ENCODE measurements at places on chromosomes 7 and 10. TPM values are rescaled to one million over a fixed set of nuclear protein-coding genes. Genes with fewer than 3 reads are reported as not detected.

DNA sequence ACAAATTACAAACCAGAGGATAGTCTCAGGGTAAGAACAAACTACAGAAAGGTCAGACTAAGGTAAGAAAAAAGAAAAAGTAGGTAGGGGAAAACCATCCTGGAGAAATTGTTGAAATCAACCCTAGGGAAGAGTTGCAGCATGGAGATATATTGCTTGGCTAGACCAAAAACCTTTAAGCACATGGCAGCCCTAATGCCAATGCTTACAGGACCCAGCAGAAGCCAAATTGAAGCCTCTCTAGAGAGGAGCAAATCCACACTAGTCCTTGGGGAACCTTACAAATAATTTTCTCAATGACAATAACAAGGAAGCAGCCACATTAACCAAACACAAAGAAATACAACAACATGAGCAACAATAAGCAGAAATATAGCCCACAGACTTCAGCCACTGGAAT is 81.9 kb downstream of the CNOT4 start:
- no peak for DNase-seq

Gene HUS1
- total RNA-seq, result 36.0 TPM

DNA sequence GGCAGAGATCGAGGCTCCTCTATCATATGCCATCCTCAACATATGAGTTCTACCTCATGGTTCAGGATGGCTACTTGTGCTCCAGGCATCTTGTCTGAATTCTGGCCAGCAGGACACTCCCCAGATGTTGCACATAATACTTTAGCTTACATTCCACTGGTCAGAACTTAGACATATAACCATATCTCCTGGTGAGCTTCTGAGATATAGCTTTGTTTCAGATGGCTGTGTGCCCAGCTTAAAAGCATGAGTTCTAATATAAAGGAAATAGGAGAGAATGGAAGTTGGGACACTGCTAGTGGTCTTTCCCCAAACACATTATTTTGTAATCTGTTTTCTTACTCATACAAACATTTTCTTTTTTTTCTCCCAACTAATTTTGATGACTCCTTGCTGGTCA is 50.8 kb upstream of the IFRD1 start:
- no peak for DNase-seq

DNA sequence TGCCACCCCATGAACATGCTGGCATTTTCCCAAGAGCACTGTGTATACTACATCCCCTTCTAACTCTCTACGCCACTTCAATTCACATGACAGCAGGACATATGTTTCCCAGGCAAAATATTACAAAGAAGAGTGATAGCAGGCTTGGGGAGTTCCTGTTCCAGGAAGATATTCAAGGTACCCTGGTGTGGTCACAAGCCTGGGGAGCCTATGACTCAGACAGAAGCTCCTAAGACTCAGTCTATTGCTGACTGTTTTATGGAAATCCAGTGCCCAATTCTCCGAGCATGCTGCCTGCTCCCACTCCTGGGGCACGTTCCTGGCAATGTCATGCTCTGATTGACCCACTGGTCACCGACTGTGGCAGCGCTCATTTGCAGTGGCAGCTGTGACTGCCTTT is 23.5 kb upstream of the ABLIM1 start:
- no peak for DNase-seq

DNA sequence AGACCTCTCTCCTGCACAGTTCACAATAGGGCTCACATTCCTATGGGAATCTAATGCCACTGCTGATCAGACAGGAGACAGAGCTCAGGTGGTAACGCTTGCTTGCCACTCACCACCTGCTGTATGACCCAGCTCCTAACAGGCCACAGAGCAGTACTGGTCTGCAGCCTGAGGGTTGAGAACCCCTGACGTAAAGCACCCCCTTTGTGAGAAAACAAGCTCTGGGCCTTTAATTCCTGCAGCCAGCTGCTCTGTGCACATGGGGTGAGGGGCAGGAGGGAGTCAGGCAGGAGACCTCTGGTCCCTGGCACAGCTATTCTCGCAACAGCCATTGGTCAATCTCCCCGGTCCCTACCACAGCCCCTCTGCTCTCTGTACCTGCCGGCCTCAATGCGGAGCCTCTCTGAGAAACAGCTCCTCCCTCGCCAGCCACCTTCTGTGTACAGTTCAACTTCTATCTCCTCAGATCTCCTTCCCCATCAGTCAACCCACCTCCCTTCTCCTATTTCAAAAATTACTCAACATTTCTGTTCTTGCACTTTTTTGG is 102.0 kb downstream of the LANCL2 start:
- no peak for DNase-seq

Measured in mesothelial cell of epicardium (in vitro differentiated cells).